ENCODE measurements at places on chromosomes 5 and 9.

- no peak for DNase-seq
Observed at GRCh38 chr5:73233461-73234203, 60.6 kb downstream of the TMEM174 start.

DNA sequence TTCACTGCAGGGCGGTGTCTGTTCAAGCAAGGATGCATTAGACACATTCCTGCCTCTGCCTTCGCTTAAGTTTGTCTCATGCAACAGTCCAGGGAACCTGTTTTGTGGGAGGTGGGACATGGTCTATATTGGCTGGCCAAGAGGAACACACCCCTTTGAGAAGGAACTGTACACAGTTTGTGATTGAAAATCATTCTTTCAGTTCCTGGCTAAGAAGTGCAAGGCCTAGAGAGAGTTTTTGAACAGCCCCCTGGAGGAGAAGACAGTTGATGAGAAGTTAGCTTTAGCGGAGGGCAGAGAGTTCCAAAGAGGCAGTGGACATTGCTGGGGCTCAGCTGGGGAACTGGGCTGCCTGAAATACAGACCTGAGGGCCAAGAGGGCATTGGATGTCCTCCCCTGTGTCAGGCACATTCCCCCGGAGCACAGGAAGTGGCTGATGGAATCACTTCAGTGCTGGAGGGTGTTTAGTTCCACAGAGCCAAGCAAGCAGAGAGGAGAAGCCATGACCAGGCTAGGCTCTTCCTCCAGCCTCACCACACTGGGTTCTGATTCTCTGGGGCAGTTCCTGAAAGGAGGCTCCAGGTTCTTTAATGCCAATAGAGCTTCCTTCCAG is 66.6 kb downstream of the RGS3 start:
- no peak for DNase-seq

DNA sequence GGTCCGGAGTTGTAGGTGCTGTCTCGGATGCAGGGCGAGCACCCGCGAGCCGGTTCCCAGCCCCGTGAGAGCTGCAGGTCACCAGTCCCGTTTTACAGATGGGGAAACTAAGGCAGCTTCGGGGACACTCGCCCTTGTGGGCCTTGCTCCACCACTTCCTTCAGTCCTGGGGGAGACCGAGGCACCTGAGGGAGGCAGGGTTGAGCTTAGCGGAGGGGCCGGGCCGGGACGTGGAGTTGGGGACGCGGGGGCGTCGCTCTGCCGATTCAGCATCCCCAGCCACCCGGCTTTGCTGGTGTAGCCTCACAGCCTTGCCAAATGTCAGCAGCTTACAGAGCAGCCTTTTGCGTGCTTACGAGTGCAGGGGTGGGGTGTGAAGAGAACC is 530 bp downstream of the BBLN start:
- DNase-seq, result no peak

DNA sequence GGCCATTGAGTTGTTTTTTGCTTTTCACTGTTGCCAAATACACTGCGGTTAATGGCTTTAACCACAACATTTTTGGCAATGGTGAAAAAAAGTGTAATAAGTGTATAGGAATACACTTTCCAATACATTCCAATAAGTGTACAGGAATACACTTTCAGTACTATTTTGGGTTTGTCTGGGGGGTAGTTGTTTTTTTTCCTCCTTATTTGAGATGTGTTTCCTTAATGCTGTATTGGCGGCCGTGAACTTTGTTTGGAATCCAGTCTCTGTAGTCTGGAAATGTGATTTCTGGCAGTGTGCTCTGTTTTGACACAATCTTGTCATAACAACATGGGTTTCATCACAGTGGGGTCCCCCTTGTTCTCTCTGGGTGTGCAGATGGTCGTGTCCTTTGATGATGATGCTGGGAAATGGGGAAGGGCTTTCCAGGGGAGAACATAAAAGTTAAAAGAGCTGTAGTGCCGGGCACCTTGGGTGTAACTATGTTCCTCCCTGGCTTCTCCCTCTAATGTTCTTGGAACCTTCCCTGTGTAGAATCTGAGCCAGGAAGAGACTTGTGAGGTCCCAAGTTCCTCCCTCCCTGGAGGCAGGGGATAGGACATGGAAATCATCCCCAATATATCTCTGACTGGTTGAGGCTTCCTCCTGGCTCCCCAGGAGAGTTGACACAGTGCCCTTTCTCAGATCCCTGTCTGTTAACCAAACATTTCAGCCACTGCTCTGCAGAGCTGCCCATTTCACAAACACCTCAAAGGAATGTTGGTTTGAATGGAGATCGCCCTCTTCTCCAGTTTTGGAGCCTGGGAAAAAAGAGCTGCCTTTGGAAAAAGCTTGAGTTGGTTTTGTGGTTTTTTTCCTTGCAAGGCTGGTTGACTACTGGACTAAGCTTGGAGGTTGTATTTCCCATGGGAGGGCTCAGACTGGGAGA is 44.8 kb downstream of the RCL1 start:
- no peak for DNase-seq

DNA sequence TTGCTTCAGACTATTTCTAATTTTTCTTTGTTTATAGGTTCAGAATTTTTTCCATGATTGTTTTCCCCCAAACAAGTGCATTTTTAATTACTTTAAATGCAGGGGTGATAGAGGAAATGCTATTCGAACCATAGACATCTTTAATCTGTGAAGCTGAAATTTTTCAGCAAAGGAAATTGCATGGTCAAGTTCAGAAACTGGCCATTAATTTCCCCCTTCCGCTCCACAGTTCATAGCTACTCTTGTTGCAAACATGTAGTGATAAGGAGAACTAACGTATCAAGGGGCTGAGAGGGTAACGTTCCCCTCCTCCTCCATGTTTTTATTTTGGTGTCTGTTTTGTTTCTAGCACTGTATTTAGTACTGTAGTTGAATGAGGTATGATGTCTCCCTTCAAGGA is 3.4 kb upstream of the ROPN1L start:
- DNase-seq, result no peak

DNA sequence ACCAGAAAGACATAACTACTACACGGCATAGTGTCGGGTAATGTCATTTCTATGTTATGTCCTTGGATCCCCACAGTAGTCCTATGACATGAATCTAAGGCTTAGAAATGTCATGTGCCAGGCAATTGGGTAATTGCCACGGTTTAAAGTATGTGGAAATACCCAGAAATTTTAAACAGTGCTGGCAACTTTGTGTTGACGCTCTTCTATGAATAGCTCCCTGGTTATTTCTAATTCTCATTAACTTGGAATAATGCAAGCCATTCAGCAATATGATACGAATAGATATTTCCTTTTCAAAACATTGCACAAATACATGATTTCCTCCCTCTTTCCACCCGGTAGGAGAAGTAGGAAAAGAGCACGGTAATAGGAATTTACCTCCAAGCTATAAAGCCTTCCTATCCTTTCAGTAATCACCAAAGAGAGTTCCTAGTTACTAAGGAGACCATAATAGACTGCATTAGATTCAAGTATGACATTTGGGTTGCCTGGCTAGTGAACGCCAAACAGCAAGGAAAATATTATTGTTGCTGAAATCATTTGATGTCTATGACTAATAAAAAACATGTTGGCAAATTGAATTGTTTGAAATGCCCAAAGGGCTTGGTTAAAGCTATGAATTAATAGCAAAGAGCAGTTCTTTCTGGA is 168.4 kb downstream of the CCDC192 start:
- DNase-seq, result no peak

- no peak for DNase-seq
Observed at GRCh38 chr5:16018970-16019369, 160.6 kb downstream of the MARCHF11 start.

- no peak for DNase-seq
Observed at GRCh38 chr5:151408591-151409230, 38.7 kb upstream of the SLC36A1 start.

DNA sequence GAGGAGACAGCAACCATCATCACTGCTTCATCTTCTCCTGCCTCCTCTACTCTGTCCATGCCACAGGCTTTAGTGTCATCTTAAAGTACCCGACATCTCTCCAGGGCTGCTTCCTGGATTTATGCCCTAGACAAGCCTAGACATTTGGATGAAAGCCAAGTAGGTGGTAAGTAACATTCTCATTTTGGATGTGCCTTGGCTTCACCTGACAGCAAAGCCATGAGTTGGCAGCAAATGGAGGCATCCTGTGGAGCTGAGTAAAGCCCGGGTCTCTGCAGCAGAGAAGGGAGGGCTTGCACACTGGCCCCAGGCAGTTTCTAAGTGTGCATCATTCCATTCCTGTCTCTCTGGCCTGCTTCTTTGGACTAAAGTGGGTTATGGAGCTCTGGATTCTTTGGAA is 299.1 kb downstream of the DMAC1 start:
- DNase-seq, result no peak

GRCh38 chr9:89079391-89079790 is 88.1 kb downstream of the S1PR3 start:
- DNase-seq, result no peak

- no peak for DNase-seq
Observed at GRCh38 chr9:71223953-71224538, 102.6 kb upstream of the TRPM3 start.

- DNase-seq, result no peak
Observed at GRCh38 chr5:81854485-81854884, 103.6 kb upstream of the SSBP2 start.

- no peak for DNase-seq
Observed at GRCh38 chr5:149273237-149273636, 1.6 kb downstream of the AFAP1L1 start.

GRCh38 chr9:135332979-135333748 is 146.4 kb upstream of the PPP1R26 start:
- DNase-seq, result no peak

DNA sequence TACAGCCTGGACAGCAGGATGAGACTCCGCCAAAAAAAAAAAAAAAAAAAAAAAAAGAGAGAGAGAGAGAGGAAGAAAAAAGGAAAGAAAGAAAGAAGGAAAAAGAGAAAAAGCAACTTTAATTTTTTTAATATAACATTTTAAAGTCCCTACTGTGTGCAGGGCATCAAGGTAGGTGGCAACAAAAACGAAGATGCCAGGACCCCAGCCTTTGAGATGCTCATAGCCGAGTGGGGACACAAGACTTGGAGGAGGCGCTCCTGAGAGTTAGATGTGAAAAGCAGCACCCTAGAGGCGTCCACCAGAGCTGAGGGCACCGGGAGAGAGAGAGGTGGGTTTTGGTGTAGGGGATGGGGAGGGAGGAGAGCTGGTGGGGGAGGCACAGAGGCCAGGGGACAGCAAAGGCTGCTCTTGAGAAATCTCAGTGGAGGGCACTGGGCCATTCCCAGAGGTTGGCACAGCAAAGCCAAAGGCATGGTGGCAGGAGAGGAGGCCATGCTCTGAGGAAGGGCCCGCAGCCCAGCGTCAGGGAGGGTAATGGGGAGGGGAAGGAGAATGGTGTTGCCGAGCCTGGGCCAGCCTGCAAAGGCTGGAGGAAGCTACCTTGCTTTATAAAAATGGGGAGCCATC is 135.6 kb downstream of the C9orf50 start:
- no peak for DNase-seq

DNA sequence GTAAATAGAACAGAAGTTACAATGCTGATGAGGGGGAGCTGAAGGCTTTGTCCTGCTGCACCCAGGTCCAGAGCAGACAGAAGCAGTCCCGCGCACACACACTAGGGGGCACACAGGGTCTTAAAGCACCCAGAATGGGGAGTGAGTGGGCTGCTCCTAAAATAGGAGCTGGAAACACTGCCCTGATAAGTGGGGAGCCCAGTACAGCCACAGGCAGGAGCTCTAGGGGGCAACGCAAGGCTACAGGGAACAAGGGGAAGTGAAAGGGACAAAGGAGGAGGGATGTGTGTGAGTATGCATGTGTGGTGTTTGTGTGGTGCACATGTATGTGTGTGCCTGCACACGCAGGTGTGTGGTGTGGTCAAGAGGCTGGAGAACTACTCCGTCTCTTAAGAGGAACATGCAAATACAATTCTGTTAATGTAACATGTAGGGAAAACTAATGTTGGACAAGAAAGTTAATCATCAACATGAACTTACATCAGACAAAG is 191.5 kb downstream of the ROR2 start:
- peak; percentile 19 for DNase-seq

DNA sequence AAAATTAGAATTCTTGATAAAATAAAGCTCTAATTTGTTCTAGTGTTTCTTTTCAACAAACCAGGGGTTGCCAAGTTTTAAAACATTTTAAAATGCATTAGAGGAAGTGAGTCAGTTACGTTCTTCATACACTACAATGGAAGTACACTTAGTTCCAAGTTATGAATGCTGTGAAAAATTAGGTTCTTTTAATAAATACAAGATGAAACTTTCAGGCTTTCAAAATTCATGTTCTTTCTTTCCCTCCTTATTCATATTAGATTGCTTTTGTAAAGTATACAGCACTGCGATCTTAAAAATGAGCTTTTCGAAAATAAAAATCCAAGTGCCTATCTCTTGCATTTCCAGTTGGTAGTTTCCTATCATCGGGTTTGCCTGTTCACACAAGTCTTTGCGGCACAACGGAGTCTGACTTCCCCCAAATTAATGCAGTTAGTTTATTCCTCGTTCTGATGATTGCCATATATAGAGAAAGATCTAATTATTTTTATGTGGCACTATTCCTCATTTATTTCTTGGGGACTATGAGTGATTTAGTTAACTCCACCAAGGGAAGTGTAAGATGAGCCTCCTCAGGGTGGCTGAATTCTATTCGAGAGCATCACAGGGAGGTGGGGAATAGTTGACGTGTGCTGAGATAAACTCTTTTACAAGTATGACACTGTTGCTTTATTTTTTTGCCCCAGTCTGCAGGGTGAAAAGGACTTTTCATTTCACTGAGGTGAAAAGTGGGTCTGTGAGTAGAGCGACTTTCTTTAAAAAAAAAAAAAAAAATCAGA is 238.2 kb downstream of the CD180 start:
- no peak for DNase-seq

- no peak for DNase-seq
Observed at GRCh38 chr5:126449751-126450271, 26.6 kb downstream of the GRAMD2B start.

GRCh38 chr5:88144219-88145001 is 124.2 kb downstream of the TMEM161B start:
- DNase-seq, result no peak

GRCh38 chr9:80375477-80375876 is 803.7 kb downstream of the TLE4 start:
- no peak for DNase-seq

DNA sequence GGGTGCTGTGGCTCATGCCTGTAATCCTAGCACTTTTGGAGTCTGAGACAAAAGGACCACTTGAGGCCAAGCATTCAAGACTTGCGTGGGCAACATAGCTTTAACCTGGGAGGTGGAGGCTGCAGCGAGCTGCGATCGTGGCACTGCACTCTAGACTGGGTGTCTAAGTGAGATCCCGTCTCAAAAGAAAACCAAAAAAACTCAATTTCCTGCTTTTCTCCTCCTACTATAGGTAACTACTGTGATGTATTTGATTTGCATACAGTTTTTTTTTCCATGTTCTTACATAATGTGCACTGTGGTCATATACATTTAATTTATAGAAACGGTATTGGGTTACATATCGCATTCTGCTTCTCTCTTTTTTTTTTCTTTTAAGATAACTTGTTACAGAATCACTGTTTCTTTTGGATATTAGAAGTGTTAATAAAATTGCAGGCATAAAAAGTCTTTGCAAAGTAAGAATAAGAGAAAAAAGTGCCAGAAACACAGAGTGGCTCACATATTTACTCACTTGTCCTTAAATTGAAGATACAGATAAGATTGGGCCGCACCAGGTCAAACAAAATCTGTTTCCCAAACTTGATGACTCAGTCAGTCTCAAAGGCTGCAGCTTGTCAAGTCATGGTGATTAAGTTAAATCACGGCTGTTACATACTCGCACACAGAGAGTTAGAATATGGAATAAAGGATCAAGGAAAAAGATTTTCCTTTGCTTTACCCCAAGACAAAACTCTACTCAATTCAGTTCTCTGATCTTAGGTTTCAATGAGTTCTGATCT is 2.0 kb upstream of the PTGR1 start:
- no peak for DNase-seq

- no peak for DNase-seq
Observed at GRCh38 chr5:57513785-57514184, 31.2 kb upstream of the ACTBL2 start.

GRCh38 chr5:157516626-157517325 is 56.8 kb downstream of the NIPAL4 start:
- peak; percentile 16 for DNase-seq

Measured in prostate gland (tissue), 2 donors.